GM13977 (cell line): ENCODE measurements at places on chromosomes 1 and 21.
A peak's percentile ranks its signal among the peaks of the same experiment; 100 is the strongest.

- peak; percentile 42 for DNase-seq
Measured at GRCh38 chr1:64882574-64883255, 83.6 kb downstream of the JAK1 start.

DNA sequence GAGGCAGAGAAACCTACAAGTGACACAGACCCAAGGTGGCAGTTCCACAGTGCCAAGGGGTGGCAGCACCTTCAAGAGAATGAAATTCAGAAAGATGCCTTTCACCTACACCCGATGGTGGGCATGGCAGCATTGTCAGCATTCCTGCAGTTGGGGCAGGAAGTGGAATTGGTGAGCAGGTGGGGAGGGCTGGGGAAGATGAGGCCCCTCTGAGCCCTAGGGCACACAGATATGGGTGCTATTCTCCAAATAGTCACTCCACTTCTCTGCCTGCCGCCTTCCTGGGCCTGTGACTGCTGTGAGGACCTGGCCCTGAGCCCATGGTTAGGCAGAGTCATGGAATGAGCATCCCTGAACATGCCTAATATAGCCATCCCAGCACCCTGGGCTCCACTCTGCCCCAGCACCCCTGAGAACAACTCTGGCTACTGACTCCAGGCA is 8.3 kb downstream of the SHISA4 start:
- DNase-seq: no peak

GRCh38 chr1:27099587-27100334 is 55.2 kb downstream of the SLC9A1 start:
- DNase-seq: peak; percentile 77

DNA sequence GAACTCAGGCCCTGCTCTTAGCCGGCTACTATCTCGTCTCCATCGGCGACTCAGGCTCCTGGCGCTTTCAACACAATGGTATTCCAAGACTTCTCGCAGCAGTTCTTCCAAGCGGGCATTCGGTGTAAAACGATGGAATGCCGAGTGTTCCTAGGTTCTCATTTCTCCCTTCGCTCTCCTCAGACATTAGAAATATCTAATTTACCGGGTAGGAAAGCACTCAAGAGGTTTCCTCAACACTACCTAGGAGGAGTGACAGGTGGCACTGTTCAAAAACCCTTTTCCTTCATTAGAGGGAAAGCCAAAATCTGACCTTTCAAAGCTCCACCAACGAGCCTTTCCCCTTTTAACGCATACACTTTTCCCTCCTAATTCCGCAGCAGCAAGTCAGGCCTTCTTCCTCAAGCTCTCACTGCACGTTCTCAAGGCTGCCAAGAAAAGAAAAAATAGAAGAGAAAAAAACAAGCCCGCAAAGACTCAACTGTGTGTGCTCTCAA is 601 bp downstream of the UBE2G2 start:
- DNase-seq: peak; percentile 78

GRCh38 chr21:39805983-39806382 is 61.0 kb downstream of the IGSF5 start:
- no peak for DNase-seq

GRCh38 chr1:170309389-170310013 is 163.7 kb downstream of the NTMT2 start:
- DNase-seq: no peak

- DNase-seq: no peak
Measured at GRCh38 chr1:184061396-184062003, 10.0 kb downstream of the TSEN15 start.

DNA sequence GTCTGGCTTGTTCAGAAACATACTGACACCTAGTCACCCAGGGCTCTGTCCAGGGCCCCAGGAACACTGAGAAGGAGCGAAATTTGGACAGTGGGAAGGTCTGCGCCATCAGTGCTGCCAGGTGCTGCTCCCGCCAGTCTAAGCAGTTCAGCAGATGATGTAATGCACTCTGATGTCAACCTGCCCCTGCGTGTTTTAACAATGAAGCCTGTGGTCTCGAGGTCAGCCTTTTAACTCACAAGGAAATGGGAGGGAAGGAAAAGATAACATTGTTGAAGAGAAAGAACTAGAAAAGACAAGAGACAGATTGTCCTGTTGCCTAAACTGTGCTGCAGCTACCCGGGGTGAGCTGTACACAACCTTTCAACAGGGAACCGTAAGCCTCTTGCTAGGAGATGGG is 126.6 kb upstream of the IFFO2 start:
- DNase-seq: no peak

DNA sequence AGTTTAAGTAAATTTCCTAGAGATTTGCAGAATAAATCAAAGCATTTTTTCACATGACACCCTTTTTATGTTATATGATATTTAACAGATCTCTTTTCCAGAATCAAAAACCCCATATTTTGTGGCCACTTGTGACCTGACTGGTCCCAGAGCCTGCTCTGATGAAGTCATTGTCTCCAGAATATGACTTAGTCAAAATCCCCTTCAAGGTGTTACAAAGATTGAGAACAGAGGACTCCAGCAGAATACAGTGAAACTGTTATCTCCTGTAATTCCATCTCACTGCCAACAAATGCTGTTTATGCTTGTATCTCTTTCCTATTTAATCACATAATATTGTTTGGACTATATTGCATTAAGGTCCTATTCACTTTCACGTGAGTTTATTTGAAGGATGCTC is 25.6 kb downstream of the RGS1 start:
- DNase-seq: peak; percentile 24

DNA sequence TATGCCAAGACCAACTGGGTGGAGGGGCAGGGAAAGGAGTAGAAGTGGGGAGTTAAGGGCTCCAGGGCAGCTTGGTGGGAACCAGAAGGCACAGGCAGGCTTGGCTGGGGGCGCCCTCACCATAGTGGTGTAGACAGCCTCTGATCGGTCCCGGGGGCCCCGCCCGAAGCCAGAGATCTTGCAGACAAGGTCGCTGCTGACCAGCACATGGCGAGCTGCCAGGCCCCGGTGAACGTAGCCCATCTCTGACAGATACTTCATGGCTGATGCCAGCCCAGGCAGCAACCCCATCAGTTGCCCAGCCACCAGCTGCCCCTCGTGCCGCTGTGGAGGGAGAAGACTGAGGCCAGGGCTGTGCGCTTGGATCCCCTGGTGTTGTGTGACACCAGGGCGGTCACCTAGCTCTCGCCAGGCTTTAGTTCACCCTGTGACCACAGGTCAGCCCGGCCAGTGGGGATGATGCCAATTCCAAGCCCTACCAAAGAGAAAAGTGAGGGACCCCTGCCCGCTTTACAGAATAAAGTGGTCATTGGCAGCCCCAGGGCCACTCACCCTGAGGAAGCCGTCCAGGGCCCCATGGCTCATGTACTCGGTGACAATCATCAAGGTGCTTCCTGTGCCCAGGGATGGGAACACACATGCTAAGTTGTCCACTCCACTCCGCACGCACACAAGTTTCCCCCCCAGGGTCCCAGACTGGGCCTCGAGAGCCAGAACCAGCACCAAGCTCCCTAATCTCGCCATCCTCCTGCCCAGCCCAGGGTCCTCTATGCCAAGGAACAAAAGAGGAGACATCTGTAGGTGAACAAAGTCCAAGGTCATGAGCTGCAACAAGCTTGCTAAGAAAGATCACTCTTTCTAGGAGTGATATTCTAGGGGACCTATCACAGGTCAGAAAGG is 28.2 kb downstream of the CDCA8 start:
- no peak for DNase-seq

DNA sequence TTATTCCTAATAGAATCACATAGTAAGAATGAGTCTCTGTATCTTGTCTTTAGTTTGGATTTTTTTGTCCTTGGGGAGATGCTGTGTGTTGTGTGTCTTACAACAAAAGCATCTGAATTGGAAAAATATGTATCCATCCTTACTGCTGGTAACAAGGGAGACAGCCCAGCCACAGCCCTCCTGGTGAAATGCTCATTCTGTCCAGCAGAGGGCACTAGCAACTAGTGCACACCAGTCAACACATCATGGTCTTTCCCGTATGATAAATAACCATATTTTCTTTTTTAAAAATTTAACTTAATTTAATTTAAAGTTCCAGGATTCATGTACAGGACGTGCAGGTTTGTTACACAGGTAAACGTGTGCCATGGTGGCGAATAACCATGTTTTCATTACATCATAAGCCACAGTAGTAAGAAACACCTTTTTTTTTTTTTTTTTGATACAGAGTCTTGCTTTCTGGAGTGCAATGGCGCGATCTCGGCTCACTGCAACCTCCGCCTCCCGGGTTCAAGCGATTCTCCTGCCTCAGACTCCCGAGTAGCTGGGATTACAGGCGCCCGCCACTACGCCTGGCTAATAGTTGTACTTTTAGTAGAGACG is 245.1 kb downstream of the PTBP2 start:
- DNase-seq: peak; percentile 38

- no peak for DNase-seq
Measured at GRCh38 chr1:245679821-245680780, 525.3 kb downstream of the KIF26B start.

DNA sequence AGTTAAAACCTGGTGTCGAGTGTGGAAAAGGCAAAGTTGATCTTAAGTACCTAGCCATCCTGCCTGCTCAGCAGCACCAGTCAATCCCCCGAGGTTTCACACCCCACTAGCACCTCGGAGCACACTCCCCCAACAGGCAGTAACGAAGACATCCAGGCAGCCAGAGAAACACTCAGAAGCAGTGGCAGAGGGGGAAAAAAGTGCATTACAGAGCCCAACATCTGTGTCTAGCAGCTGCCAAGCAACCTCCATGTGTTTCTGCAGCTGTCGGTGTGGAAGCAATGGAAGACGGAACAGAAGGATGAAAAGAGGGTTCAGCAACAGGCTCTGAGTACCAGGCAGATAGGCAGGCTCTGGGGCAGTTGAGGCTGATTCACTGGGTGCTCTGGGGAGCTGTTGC is 73.4 kb upstream of the PROX1 start:
- no peak for DNase-seq

DNA sequence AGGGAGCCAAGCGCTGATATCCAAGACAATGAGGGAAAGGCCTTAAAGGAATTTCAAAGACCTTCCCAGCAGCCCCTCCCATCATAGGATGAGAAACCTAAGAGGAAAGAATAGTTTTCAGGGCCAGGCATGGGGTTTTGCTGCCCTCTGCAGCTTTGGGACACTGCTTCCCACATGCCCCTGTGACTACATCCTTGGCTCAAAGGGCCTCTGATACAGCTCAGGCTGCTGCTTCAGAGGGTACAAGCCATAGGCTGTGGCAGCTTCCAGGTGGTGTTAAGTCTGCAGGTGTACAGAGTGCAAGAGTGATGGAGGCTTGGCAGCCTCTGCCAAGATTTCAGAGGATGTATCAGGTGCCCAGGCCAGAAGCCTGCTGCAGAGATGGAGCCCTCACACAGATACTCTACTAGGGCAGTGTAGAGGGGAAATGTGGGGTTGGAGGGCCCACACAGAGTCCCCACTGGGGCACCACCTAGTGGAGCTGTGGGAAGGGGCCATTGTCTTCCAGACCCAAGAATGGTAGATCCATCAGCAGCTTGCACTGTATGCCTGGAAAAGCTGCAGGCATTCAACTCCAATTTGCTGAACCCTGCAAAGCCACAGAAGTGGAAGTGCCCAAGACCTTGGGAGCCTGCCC is 125.8 kb downstream of the SLC45A1 start:
- no peak for DNase-seq
